ENCODE measurements at places on chromosomes 13 and 19.
A peak's percentile ranks its signal among the peaks of the same experiment; 100 is the strongest.

DNA sequence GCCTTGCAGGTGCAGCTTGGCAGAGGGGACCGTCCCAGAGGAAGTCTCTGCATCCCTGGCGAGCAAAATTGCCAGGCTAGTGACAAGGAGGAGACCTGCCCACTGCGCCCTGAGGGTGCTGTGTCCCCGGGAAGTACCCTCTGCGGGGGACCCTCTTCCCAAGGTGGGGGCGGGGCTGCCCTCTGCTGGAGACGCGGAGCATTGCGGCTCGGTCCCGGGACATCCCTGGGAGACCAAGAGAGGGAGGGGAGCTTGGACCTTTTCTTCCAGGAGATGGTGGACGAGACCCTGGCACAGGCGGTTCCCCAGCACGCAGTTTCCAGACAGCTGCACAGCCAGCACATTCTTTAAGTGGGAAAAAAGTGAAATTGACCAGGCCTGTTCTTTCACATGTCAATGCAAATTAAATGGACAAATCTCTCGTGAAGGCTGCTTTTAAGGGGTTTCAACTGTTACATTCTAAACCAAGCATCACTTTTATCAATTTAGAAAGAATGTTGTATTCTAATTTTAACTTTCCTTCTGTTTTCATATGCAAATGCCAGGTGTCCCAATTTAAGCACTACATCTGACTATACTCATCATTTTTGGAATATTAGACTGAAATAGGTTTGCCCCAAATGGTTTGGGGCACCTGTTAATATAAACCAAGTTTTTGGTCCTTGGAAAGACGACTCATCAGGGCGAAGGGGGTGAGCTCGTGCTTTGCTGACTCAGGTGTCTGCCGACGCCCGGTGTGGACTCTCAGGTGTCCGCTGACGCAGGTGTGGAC, 60.7 kb downstream of the MCF2L start:
- peak; percentile 42 for DNase-seq

- no peak for DNase-seq
Measured at GRCh38 chr13:79533781-79534400, 52.9 kb downstream of the NDFIP2 start.

GRCh38 chr13:108005231-108005630, 210.1 kb downstream of the LIG4 start:
- DNase-seq = no peak

DNA sequence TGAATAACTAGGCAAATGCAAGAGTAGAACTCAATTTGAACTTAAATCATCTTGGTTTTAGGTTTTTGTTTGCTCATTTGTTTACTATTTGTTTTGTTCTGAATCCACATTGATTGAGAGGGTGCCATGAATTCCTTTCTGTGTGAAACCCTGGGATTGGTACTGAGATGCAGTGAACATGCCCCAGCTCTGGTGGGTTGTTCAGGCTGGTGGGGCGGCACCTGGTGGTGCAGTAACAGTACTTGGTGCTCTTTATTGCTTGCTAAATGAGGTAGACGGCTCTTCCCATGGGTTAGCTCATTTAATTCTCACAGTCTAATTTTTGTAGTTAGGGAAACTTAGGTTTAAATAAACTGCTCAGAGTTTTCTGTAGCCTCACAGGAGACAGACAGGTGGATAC, 48.4 kb downstream of the WASF3 start:
- DNase-seq = no peak

GRCh38 chr13:46179969-46180763, 1.8 kb downstream of the LCP1 start:
- DNase-seq = no peak

DNA sequence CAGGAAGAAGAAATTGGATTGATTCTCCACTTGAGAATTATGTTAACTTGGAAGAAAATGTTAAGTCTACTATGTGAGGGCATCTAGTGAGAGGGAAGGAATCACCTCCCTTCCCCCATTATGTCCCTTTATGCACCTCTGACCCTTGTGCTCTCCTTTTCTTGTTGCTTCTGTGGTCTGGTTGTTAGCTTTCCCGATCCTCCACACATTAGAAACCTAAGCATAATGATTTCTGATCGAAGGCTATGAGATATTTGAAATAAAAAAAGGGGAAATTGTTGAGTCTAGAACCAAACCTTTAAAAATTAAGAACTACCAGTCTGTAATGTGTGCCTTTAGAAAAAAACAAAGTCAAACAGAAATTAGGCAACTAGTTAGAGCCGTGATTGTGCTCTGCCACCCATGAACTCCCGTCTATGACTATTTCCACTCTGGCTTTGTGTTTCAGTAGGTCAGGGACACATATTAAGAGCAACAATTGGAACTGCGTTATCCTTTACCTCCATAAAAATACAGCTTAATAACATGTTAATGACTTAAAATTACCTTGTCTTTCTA, 463 bp upstream of the GPC6 start:
- no peak for DNase-seq

GRCh38 chr13:97559981-97560380, 126.0 kb downstream of the RAP2A start:
- DNase-seq = no peak

DNA sequence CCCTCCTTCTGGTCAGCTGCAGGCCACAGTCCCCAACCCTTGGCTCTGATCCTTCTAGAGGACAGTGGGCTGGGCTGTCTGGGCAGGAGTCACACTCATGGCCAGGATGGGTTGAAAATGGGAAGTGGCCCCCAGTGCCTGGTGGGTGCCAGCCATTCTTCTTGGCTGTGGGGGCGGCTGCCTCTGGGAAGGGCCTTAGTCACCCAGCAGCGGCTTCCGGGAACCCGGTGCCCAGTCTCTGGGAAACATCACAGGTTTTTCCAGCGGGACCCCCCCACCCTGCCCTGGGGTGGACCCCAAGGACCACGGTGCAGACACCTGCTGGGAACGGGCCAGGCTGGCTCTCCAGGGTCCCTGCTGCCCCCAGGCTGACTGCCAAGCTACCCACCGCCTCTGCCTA, 27.3 kb upstream of the SLC7A10 start:
- no peak for DNase-seq

DNA sequence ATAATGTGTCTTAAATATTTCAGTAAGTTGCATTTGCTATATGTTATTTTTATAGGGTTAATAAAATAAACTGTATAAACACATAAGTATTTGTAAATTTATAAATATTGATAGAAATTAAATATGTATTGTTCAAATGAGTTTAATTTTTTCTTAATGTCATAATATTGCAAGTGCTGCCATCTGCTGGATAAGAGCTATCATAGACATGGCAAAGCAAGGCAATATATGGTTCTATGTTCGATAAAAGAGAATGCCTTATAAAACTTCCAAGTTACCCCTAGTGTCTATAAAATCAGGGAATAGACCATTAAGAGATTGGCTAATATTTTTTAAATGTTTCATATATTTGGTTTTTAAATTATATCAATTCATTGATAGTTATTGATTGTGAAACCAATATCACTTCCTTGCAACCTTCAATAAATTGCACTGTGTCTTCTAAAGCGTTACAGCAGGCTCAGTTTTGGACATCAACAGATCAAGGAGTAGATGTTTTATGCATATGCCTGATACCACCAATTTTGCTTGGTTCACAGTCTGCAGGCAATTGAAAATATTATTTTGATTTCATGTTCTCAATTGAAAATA, 29.0 kb upstream of the SLITRK6 start:
- DNase-seq = no peak

DNA sequence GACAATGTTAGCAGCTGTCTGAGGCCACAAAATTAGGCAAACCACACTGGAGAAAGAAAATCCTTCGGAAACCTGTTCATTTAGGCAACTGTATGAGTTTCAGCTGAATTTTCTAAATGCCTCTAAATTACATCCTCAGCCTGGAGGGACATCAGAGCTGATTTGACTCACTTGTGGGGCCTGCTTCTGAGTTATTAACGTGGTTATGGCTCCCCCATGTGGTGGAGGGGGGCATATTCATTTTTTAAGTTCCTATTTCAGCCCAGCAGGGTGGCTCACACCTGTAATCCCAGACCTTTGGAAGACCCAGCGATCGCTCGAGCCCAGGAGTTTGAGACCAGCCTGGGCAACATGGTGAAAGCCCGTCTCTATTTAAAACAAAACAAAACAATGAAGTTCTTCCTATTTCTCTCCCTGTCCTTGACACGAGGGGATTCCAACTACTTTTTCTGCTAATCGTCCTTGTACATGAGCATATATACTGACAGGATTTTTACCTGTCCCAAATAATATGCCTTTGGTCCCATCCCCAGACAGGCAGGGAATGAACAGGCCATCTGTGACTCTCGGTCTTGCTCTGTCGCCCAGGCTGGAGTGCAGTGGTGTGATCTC, 31.5 kb upstream of the HIF3A start:
- peak; percentile 33 for DNase-seq

DNA sequence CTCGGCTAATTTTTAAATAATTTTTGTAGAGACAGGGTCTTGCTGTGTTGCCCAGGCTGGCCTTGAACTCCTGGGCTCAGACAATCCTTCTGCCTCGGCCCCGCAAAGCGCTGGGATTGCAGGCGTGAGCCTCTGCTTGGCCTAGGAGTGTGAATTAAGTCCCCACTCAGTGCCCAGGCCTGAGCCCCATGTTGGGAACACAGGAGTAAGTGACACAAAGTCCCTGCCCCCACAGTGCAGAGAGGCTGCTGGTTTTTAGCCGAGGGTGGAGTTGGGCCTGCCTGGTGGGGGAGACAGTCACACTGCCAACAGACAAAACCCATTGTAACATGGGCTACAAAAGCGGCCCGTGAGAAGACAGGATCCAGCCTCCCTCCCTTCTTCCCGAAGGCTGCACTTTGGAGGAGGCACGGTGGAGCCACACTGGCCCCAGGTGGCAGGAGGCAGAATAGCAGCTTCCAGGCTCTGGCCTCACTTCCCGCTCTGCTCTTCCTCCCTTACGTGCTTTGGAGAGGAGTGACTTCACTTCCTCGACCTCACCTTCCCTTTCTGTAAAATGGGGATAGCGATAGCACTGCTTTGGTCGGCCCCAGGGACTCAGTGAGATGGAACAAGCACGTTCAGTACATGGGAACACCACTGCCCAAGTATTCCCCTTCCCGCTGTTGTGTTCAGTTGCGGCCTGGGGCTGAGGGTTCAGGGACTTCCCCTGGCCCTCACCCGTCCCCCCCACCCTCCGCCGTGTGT, 15.2 kb upstream of the EHD2 start:
- DNase-seq = peak; percentile 22

GRCh38 chr13:53254500-53254899, 225.9 kb downstream of the OLFM4 start:
- no peak for DNase-seq

GRCh38 chr19:12543855-12544254, 7.4 kb downstream of the ZNF564 start:
- DNase-seq = no peak

GRCh38 chr19:39137131-39137530, 11.5 kb downstream of the PAK4 start:
- no peak for DNase-seq

DNA sequence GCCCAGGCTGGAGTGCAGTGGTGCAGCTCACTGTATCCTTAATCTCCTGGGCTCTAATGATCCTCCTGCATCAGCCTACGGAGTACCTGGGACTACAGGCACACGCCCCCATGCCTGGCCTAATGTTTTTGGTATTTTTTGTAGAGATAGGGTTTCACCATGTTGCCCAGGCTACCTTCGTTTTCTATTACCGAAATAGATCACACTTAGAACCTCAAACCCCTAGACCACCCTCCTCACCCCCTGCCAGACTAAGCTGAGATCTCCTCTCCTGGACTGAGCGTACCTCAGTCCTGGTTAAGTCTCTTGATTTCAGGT, 391 bp downstream of the KLF1 start:
- DNase-seq = no peak

DNA sequence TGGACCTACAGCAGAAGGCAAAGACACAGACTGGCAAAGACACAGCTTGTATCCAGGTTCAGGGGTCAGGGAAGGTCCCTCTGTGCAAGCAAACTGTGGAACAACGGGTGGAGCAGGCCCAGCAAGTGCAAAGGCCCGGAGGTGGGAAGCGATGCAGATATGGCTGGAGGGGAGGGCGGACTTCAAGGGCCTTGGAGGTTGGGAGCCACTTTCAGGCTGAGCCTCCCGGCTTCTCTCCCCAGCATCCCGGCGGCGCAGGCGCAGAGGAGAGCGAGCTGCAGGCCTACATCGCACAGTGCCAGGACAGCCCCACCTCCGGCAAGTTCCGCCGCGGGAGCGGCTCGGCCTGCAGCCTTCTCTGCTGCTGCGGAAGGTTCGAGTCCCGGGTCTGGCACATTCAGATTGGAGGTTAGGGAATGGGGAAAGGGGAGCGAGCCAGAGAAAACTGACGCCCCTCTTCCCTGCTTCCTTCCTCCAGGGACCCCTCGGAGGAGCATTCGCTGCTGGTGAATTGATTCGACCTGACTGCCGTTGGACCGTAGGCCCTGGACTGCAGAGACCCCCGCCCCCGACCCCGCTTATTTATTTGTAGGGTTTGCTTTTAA, 2.1 kb upstream of the PNPLA6 start:
- DNase-seq = no peak

GRCh38 chr13:80469853-80470381, 129.0 kb upstream of the SPRY2 start:
- DNase-seq = no peak

DNA sequence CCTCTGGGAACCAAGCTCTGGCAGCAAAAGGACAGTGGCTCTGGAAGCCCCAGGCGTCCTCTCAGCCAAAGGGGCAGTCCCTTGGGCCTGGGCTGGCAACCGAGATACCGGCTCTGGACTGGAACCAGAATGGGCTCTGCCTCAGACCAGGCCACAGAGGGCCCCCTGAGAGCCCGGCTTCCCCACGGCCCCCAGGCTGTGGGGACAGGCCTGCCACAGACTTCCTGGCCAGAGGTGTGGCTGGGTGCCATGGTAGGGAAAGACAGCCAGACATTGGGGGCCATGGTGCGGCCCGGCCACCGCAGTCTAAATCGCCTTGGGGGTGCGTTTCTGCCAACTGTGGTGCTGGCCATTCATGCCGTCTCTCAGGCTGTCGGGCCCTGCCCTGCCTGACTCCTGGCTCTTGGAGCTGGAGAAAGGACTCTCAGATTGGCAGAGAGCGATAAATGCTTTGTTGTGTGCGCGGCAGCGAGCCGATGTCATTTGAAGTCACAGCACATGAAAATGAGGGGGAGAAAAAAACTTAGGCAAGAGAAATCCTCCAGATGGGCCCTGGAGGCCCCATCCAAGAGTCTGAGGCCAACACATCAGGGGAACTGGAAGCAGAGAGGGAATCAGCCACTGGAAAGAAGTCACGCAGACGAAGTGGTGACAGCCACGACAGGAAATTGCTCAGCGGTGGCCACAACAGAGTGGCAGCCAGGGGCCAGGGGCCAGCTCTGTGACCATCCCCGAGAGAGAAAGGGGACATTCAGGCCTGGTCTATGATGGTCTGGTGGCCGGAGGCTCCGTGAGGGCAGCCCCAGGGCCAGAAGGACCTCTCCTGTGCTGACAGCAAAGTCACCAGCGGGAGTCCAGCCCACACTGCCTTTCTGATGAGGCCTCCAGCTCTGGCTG, 26.5 kb downstream of the SH3GL1 start:
- DNase-seq = no peak

- DNase-seq = no peak
Measured at GRCh38 chr13:62040806-62041205, 625.2 kb upstream of the PCDH20 start.

- no peak for DNase-seq
Measured at GRCh38 chr19:11194173-11194572, 3.2 kb downstream of the KANK2 start.
